ENCODE measurements at places on chromosomes 6 and 20.

DNA sequence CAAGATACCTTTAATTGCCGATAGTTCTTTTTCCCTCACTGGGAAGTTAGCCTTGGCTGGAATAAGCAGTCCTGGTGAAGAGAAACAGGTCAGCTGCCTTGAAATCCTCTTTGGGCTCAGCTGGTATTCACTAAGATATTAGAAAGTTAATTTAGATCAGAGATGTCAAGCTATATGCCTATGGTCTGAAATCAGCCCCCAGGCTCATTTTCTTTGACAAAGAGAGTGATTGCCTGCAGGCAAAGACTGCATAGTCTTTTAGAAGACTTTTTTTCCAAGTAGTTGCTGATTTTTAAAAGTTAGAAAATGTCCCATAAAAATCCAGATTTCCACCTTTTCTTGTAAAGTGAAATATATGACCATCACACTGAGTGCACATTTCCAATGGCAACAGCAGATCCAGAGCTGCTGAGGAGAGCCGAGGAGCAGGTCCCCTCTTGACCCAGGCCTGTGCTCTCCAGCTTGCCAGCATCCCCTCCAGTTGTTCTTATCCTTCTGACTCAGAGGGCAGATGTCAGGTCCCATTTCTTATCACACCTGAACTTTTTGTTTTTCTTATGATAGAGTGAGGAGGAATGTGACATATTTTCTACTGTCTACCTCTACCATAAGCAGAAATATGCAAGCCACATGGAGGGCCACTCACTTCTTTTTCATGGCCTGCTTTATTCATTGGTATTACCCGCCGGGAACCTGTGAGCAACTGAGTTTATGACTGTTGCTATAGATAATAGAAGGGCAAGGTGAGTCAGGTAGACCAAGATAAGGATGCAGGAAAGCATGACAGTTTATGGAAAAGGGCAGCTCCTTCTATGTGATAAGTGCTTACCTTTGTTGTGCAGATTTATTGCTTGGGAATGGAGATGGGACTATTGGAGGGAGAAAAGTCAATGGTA lies 17.6 kb upstream of the L3MBTL3 start:
- no peak overlapping the region for H3K27ac ChIP-seq
- H3K4me1 ChIP-seq, result no peaks in the 10 kb centered on the region
- no peak overlapping the region for H3K4me3 ChIP-seq
- H3K27me3 ChIP-seq, result no peaks in the 10 kb centered on the region

DNA sequence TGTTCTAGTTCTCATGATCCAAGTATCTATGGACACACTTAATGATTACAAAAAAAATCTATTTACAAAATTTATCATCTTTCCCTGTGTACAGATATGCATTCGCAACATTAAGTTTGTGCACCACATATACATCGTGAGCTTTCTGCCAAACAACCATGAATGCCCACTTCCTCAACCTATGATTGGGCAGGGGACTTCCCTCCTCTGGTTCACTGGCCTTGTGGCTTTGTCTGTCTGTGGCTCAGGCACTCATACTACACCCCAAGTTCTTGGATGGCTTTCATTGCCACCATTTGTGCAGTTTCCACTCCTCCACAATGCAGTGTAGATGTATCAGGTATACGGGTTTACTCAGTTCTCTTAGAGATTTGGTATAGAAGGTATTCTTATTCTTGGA lies 74.9 kb downstream of the HS3ST5 start:
- H3K4me3 ChIP-seq, result no peak overlapping the region
- DNase-seq, result no peak
- no peak overlapping the region for H3K27ac ChIP-seq
- no peaks in the 10 kb centered on the region for H3K27me3 ChIP-seq
- no peaks in the 10 kb centered on the region for H3K4me1 ChIP-seq

GRCh38 chr20:50272724-50273446 lies 82.3 kb downstream of the CEBPB start:
- DNase-seq, result peak; percentile 49
- no peaks in the 10 kb centered on the region for H3K27me3 ChIP-seq
- H3K4me3 ChIP-seq, result no peak overlapping the region
- H3K4me1 ChIP-seq, result peaks cover 16% of the 10 kb centered on the region
- no peak overlapping the region for H3K27ac ChIP-seq
- H3K36me3 ChIP-seq, result no peaks in the 10 kb centered on the region

GRCh38 chr20:10672624-10673127 lies 1.1 kb downstream of the JAG1 start:
- peaks cover 6% of the 10 kb centered on the region for H3K4me1 ChIP-seq
- DNase-seq, result peak; percentile 61
- H3K4me3 ChIP-seq, result peak overlapping the region; percentile 94
- peak overlapping the region; percentile 74 for H3K27ac ChIP-seq
- no peaks in the 10 kb centered on the region for H3K27me3 ChIP-seq

DNA sequence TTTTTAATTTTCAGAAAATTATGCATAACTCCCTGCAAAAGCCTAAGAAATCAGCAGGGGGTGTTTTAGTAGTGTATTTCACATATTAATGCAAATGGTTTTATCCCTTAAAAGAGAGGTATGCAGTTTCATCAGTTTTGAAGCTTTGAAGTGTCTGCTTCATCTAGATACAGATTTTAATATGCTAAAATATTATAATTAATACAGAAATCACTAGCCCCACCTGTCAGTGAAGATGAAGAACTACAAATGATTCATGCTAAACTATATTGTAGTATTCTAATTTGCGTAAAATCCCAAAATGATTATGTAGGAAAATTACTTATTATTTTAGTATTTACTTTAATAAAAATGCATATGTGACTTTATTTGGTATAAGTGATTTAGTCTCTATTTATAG lies 2.9 kb upstream of the TFB1M start:
- peaks cover 5% of the 10 kb centered on the region for H3K4me1 ChIP-seq
- no peak overlapping the region for H3K4me3 ChIP-seq
- no peak for DNase-seq

GRCh38 chr20:43960231-43960630 lies 45.6 kb downstream of the TOX2 start:
- peaks cover 26% of the 10 kb centered on the region for H3K4me1 ChIP-seq
- no peak overlapping the region for H3K27ac ChIP-seq
- no peak for DNase-seq
- H3K27me3 ChIP-seq, result no peaks in the 10 kb centered on the region
- H3K36me3 ChIP-seq, result no peaks in the 10 kb centered on the region
- no peak overlapping the region for H3K4me3 ChIP-seq

- H3K36me3 ChIP-seq, result no peaks in the 10 kb centered on the region
- H3K27ac ChIP-seq, result no peak overlapping the region
- no peak for DNase-seq
- peaks cover 2% of the 10 kb centered on the region for H3K4me1 ChIP-seq
- H3K4me3 ChIP-seq, result no peak overlapping the region
- H3K27me3 ChIP-seq, result no peaks in the 10 kb centered on the region
Observed at GRCh38 chr6:113115196-113115595, 741.9 kb upstream of the MARCKS start.
